ENCODE measurements at places on chromosomes 5 and 9.

DNA sequence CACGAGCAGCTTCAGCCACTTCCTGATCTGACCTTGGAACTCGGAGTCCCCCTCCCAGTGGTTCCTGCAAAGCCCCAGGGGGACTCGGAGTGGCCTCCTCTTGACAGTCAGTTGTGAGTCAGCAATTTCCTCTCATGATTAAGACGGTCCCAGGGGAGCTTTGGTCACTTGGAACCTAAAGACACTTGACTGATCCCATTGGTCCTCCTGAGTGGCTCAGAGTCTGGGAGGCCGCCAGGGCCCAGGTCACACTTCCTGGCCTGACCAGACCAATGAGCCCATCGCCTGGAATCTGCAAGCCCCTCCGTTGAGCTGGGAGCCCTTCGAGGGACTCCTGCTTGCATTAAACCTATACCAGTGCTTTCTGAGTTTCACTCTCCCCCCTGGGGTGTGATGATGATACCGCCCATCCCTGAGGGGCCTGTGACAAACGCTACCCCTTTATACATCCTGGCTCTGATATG, 29.1 kb downstream of the TSPAN17 start:
- DNase-seq = no peak

- no peak for DNase-seq
These were observed 16.9 kb upstream of the NTRK2 start for GRCh38 chr9:84652496-84653120.

- DNase-seq = no peak
These were observed 58.1 kb downstream of the NNT start for GRCh38 chr5:43661102-43661501.

- DNase-seq = peak; percentile 61
These were observed 555.5 kb downstream of the CDH9 start for GRCh38 chr5:26482810-26483375.

- peak; percentile 80 for DNase-seq
These were observed 144.1 kb downstream of the MAT2B start for GRCh38 chr5:163649514-163649913.

DNA sequence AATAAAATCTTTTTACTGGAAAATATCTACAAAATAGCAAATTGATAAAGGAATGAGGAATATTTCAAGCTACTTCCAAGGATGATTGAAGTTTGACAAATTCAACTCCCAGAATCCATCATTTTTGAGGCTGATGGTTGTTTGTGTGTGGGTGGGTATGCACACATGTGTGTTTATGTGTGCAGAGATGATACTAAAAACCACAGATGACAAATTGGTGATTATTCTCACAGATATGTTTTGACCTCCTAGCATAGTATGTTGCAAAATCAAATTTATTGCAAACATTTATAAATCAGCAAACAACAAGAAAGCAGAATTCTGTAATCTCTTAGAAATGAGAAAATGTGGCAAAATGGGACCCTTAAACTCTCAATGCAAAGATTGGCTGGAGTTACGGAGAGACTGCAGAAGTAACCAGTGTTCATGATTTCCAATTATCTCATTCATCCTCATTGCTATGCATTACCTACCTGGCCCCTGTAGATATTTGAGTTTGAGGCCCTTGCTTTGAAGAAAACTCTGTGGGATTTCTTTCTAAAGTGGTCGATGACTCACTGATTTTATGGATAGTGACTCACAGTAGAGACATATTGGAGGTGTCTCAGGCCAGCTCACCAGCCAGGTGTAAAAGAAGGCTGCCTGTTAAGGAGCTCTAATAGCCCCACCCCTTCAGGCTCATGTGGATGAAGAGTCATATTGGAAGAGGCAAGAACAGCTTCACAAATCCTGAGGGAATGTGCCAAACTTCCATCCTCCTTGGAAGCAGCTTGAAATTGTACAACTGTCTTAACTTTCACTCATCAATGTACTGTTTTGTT, 44.6 kb upstream of the TMC1 start:
- no peak for DNase-seq

DNA sequence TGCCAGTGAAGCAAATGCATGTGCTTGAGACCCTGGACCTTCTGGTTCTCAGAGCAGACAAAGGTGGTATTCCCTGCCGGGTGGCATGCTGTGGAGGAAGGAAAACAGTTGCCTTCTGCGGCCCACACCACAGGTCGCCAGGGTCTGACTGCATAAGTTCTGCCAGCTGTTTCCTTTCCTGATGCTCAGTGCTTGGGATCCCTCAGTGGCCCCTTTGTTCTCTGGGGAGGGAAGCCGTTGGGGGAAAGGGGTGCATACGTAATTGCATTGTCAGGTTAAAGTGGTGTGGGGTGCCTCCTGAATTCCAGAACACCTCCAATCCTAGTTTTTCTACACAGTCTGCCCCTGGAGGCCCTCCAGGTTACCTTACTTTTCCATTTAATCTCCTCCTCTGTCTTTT, 43.1 kb upstream of the SLC2A8 start:
- DNase-seq = no peak

DNA sequence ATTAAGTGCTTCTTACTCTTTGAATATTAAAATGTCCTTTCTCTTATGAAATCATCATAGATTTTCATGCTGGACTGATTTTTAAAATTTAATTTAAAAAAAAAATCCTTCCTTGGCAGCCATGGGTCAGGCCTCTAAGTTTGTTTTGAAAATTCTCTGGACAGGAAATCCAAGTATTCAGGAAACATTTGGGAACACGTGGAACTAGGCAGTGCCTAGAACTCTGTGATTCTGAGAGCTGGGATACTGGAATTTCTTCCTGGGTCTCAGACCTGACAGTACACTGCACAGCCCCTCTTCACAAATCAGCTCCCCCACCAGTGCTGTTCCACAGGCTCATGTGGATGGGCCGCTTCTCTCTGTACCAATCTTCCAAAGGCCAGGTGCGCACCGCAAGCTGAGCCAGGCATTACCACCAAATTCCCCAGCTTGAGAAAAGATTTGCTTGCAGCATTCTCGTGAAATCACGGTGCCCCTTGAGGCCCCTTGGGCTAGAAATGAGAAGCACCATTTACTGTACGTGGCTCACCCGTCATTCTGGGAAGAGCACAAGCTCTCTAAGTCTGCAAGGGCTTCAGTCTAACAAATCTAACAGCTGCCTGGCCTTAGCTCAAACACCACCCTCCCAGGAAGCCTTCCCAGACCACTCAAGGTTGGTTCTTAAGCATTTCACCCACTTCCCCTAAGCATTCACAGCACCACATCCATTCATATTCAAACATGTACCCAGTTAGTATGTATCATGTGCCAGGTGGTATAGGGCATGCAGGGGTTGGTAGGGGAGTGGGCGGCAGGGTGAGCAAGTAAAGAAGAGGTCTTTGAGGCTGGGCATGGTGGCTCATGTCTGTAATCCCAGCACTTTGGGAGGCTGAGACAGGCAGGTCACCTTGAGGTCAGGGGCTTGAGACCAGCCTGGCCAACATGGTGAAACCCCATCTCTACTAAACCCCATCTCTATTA, 26.5 kb downstream of the B4GALT1 start:
- no peak for DNase-seq

DNA sequence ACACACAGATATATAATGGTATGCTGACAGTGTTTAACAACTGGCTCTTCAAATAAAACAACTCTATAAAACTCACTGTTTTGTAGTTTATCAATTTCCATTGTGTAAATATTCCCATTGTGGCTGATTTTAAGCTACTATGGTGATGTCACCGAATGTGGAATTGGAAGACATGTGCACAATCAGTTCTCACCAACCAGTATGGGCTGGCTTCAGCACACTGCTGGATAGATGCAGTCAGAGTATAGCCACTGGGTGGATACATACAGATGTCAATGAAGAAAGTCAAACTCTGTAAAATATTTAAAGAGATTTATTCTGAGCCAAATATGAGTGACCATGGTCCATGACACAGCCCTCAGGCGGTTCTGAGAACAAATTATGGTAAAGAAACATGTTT, 475.9 kb upstream of the SMARCA2 start:
- no peak for DNase-seq

GRCh38 chr5:99272576-99272975, 343.8 kb upstream of the CHD1 start:
- DNase-seq = no peak

DNA sequence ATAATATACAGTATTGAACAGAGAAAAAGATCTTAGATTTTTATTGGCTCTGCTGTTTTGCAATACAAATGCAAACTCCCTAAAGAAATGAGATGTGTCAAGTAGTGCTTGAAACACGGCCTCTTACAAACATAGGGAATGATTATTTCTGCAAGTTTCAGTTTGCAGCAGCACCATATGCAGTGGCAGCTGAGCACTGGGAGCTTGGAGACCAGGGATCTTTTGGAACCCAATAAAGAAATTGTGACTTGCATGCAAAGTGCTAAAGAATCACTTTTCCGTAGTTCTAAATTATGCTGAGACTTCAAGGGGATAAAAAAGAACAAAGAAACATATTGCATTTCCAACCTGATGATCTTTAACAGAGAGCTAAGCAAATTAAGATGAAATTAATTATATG, 674.6 kb upstream of the ZNF608 start:
- DNase-seq = no peak

- DNase-seq = no peak
These were observed 4.4 kb downstream of the ATP10B start for GRCh38 chr5:160847526-160848085.

- no peak for DNase-seq
These were observed 2.8 kb downstream of the NR3C1 start for GRCh38 chr5:143400541-143401226.

- DNase-seq = no peak
These were observed 758.7 kb downstream of the CDH18 start for GRCh38 chr5:19229179-19229835.

DNA sequence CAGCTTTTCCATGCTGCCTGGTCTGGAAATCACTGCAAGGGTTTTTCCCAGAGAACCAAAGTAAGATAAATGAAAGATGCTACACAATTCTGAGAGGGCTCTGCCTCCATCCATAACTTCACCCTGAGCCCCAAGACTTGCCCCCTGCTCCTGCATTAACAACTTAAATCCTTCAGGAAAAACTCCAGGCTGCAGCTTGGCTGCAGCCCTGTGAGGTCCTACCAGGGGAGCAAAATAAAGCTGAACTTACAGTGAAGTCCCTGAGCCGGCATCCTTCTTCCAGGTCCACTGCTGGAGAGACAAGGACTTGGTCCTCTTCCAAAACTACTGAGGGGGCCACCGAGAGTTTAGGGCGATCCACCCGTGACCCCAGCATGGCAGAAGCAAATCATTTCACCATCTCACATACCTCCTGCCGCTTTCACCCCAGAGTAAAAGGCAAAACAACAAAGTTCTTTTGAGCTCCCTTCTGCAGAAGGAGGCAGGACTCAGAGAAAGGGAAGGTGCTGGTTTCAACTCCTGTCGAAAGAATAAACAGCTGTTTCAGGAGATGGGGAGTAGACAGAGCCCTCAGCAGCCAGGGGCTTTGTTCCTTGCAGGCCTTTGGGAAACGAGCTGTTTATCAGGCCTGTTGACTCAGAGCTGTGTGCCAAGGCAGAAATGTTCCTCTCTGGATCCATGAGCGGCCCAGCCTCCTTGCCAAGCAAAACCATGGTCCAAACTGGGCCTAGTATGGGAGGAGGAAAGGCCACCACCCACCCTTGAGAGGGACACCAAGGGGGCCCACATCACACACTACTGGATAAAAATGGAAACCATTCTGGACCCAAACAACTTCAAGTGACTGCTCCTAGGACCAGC, 20.6 kb downstream of the GGTA1 start:
- no peak for DNase-seq

DNA sequence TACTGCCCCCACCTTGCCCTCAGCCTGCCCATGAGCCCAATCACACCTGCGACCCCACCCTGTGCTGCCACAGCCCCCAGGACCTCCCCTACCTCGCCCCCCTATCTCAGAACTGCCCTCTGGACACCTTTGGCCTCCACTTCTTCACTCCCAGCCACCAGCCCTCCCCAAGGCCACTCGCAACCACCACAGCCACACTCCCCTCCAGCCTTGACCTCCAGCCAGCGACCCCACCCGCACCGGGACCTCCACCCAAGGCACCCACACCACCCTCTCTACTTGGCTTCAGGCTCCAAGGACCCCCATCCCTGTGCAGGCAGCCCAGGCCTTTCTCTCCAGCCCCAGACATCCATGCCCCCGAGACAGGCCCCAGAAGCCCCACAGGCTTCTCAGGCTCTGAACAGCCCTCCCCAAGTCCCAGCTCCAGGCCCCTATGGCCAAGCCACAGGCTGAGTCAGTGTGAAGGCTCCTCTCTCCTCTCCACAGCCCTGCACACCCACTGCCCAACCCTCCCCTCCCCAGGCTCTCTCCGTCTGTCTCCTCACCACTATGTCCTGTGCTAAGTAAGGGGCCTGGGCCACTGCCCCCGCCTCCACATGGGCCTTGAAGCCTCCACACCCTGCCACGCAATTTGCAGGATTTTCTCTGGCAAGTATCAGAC, 2.0 kb downstream of the AK1 start:
- DNase-seq = no peak

GRCh38 chr5:53373451-53374158, 106.8 kb upstream of the FST start:
- DNase-seq = no peak

DNA sequence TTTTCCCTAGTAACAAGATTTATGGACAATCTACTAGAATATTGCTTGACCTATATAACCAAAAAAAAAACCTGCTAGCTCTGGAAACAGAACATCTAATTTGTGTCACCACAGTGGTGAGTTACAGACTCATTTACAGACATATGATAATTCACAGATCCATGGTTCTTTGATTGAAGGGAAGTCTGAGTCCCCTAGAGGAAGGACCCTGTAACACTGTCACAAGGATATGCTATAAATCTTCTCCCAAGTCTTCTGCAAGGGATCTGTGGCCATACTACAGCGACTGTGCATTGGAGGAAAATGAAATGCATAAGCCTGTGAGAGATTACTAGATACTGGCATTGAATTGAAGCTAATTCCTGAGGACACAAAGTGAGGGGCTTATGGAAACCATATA, 630.6 kb upstream of the SGCD start:
- DNase-seq = no peak

GRCh38 chr5:141947316-141947715, 10.7 kb downstream of the PCDH12 start:
- no peak for DNase-seq

GRCh38 chr5:2000591-2000990, 117.9 kb upstream of the IRX4 start:
- DNase-seq = no peak

DNA sequence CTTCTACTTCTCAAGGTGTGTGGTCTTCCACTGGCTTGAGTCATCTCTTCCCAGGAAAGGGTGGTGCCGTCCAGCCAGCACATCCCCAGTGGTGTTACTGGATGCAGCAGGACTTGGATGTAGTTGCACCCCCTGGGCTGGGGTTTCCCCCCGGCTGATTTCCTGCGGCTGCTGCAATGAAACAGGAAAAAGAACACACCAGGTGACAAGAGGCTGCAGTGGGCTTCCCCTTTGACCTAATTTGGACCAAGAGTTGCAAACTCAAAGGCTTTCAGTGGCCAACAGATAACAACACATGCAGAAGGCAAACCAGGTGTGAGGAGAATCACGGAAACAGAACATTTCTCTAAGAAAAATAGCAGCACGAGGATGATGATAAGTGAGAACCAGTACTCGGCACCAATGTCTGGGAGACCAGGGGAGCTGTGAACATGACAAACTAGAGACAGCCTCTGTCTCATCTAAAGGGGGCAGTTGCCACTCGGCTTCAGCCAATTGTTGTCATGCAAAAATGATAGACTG, 83.7 kb downstream of the PDE6A start:
- DNase-seq = no peak
